IPS DF 19.7 (cell line): ENCODE measurements at places on chromosomes 7 and 10.

DNA sequence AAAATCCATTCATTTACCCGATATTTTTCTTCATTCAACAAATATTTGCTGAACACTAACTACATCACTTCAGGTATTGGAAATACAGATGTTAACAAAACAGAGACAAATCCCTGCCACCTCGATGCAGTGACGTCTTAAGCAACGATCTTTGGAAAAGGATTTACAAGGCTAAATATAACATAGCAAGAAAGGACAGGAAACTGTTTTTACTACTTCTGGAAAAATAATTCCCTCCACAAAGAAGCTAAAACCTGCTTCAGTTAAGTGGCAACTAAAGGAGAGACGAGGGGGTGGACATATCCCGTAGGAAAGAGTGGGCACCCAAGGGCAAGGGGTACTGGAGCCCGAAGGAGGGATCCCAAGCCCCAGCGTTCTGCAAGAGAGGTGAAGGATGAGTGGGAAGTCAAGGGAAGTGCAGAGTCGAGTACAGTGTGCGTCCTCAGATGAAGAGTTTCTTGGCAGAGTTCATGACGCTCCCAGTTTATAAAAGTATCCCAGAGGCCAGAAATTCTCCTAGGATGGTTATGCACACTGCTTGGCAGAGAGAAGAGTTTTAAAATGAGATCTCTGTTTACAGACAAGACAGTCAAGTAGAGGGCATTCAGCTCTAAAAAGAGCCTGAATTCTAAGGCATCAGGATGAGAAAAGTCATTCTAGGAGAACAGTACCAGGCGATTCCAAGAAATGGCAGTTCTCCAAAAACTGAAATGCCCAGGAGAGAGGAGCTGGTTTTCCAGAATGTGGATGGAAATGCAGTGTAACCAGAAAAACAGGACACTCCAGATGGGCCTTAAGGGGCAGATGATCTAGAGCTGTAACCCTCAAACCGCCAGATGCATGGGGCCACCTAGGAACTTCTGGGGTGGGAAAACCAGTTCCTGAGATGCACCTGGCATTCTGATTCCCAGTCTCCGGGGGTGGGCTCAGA is 97.3 kb downstream of the GRB10 start:
- no peak for DNase-seq

DNA sequence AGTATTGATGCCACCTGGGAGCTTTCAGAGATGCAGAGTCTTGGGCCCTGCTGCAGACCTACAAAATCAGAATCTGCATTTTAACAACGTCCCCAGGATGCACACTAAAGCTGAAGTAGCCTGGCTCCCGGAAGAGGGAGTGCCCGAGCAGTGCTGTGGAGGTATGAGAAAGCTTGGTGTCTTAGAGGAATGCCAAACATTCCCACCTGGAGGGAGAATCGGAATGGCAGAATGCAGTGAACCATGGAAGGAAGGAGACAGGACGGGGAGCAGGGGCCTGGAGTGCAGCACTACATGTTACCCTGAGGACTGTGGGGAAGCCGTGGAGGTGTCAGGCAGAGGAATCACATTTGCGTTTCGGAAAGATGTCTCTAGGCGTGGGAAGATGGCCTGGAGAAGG is 90.9 kb downstream of the AOAH start:
- DNase-seq: peak; percentile 85

GRCh38 chr7:102832674-102833073 is 80.1 kb upstream of the LRRC17 start:
- DNase-seq: no peak

DNA sequence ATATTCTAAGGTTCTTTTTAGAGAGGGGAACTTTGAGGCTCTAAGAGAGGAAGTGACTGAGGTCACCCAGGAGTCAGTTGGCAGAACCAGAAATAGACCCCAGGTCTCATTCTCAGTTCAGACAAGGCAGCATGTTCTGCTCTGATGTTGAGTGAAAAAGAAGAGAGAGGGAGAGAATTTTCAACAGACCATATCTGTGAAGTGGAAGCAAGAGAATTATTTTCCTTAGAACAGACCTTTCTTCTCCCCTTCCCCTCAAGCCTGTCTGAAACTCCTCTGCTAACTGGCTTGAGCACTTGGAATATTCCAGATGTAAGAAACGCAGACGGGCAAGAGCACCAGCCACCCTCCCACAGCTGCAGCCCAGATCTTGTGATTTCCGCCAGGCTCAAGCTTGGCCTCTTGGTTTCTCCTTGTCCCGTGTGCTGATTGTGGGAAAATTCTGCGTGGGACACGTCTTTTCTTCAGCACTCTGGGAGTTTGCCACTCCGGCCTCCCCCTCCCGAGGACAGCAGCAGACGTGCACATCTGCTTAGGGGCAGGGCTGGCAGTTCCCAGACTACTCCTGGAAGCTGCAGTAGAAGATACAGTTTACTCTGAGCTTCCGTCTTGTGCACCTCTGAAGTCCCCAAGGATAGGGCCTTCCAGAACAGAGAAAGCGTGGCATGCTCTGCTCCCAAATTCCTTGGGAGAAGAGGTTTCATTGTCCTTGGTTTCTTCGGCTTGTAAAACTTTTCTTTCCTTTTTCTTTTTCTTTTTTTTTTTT is 22.7 kb upstream of the IKZF1 start:
- no peak for DNase-seq

DNA sequence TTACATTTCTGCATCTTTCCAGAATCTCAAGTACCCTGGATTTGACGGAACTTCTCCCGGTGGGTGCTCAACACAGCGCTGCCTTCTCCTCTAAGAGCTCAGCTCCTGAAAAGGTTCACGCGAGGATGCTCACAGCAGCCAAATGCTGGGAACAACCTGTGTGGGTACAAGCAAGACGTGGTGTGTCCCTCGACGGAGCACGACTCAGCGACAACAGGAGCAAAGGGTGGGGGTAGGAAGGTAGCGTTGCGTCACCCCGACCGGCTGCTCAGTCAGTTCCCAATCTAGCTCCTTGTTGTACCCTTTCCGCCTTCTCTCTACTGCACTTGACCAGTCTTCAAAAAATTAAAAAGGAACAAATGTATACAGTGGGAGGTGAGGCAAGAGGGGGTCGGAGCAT is 117.3 kb downstream of the PTPRN2 start:
- no peak for DNase-seq

GRCh38 chr7:125602441-125602840 is 672.8 kb upstream of the POT1 start:
- no peak for DNase-seq

- DNase-seq: no peak
Measured at GRCh38 chr7:155792999-155793560, 19.2 kb downstream of the SHH start.

GRCh38 chr7:22696541-22697228 is 30.3 kb upstream of the IL6 start:
- DNase-seq: no peak

GRCh38 chr10:129646973-129647372 is 179.9 kb downstream of the MGMT start:
- no peak for DNase-seq

DNA sequence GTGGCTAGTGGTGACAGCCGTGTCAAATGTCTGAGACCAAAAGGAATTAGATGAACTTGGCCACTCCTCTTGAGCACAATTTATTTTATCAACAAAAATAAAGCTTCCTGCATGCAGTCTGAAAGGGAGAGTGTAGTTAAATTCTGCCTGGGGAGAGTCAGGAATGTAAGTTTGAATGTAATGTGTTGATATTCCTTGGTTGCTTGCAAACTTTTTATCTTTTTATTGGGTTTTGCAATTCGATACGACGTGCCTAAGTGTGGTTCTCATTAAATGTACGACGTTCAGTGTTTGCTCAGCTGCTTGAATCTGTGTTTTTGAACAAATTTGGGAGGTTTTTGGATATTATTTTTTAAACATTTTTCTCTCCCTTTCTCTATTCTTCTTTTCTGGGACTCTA is 839.9 kb downstream of the CCSER2 start:
- DNase-seq: no peak

DNA sequence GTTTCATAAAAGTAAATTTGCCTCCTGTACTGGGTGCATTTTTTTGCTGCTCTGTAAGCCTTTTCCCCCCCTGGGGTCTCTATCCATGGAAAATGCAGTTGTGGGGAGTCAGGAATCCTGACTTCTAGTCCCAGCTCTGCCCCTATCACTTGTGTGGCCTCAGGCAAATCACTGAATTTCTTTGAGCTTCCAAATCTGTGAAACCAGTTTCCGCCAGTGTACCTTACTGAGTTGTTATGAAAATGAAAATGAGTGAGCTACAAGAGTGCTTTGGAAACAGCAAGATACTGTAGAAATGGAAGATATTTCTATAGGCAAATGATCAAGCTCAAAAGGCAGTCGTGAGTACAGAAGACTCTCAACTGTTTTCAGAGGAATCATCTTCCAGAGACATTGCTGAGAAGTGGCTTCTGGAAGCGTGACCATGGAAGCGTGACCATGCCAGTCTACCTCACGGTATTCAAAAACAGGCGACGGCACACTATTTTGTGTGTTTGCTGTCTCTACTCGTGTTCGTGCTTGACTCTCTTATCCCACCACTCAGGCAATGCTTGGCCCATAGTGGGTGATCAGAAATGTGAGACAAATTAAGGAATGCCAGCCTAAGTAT is 107.4 kb downstream of the ATXN7L1 start:
- DNase-seq: no peak

GRCh38 chr7:31107106-31108090 is 55.3 kb downstream of the ADCYAP1R1 start:
- DNase-seq: no peak

- DNase-seq: peak; percentile 68
Measured at GRCh38 chr7:3722396-3722922, 421.4 kb downstream of the SDK1 start.

DNA sequence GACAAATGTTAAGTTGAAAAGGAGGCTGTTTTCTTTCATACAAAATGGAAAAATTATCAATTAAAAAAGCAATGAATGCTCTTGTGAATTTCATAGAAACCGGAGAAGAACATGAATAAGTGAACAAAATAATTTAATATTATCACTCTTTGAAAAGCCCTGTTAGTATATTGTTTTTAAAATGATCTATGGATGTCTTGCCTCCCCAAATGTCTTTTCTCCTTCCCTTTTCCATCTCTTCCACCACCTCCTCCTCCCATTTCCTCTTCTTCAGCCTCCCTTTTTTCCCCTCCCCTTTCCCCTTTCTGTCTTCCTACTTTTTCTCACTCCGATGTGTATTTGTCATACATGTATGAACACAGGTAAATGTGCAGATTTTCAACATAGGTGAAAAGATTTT is 234.7 kb downstream of the MALRD1 start:
- DNase-seq: no peak

GRCh38 chr7:137836113-137836509 is 10.7 kb downstream of the DGKI start:
- no peak for DNase-seq
